ENCODE measurements at places on chromosomes 3 and 15.

DNA sequence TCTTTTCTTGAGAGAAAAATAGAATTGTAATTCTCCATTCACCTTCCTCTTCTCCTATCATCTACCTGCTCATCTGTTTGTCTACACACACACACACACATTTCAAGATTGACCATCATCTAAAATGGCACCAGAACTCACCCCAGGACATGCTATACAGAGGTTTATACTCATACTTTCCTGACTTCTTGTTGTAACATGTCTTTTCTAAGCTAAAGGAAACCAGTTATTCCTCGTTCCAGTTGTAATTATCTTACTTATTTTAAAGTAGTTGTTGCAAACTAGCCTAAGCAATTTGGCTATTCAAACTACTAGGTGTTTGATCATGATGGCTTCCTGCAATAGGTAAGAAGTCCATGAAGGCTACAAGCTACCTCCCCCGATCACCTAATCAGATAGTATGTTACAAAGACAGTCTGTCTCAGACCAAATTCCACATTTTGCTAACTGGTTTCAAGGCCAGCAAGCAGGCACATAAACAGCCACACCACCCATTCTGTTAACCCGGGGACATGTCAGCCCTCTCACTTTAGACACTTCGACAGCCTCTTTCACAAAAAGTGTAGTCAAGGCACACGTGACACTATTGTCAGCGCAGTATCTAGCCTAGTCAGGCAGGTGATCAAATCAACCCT is 189.7 kb downstream of the SHQ1 start:
- no peak for DNase-seq

DNA sequence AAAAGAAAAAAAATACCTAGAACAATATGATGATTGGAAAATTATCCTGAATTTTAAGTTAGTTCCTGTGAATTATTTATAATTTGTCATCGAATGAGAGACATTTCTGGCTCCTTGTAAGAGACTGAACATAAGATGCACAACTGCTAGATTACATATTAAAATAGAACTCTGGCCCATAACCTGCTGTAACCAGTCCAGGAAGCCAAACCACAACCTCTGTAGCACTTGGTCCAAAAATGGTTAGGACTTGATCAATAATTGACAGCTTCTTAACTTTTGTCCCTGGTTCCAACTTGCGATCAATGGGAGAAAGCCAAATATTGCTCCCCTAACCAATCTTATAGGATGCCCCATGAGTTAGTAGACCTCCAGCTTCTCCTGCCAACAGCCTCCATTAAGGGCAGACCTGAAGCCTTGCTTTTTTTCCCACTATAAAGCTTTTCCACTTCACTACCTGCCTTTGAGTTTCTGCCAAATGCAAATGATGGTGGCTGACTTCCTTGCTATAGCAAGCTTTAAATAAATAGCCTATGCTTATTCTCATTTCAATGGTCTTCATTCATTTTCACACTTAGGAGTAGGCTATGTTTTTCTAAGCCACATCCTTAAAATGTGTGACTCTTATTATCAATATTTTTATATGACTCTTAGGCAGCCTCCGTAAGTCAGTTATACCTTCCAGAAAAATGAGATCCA is 224.0 kb upstream of the ARHGEF26 start:
- no peak for DNase-seq

GRCh38 chr3:159731254-159731653 is 257.4 kb upstream of the IL12A start:
- no peak for DNase-seq

DNA sequence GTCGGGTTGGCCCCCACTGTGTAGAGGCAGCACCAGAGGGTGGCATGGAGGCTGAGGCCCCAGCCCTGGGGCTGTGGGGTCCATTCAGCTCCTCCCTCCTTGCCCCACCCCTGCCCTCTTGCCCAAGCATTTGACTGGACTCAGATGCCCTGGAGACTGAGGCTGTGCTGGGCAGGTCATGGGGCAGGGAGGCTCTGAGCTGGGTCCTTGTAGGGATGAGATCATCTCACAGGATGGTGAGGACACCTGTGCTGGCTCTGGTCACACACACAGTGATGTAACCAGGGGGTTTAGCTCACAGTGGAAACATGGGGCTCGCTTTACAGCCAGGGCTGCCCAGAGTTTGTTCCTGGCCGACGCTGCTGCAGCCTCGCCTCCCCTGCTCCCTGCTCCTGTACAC is 17.8 kb downstream of the ALPK3 start:
- no peak for DNase-seq

DNA sequence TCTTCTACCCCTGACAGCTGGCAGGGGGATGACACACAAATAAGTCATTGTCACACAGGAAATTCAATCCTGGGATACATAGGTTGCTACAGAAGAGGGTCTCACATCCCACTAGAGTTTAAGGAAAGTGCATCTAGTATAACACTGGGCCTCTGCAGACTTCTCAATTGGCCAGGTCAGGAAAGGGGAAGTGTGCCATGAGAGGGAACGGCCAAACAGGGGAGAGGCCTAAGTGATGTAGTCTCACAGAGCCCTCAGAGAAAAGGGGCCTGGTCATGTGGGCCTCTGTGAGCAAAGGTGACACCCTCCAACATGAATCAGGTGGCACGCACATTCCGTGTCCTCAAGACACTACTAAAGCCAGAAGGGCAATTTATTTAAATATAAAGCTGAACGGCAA is 11.2 kb downstream of the ZXDC start:
- DNase-seq, result no peak

DNA sequence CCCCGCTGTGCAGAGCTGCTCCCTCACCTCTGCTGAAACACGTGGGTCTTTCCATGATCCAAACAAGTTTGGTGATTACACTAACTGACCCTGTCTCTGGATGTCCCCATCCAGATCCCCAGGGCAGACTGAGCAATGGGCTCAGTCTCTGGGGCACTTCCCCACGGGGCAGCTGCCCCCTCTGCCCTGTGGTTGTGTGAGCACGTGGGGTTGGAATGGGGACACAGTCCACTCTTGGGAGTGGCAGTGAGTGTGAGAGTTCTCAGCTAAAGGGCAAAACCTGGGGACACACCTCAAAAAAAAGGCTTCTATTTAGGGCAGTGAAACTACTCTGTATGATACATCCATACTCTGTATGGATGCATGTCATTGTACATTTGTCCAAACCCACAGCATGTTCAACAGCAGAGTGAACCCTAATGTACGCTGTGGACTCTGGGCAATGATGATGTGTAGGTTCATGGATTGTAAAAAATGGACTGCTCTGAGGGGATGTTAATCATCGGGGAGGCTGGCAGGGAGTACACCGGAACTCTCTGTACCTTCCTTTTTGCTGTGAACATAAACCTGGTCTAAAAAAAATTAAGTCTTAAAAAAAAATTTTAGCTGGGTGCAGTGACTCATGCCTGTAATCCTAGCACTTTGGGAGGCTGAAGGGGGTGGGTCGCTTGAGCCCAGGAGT is 49.9 kb upstream of the BLM start:
- no peak for DNase-seq

DNA sequence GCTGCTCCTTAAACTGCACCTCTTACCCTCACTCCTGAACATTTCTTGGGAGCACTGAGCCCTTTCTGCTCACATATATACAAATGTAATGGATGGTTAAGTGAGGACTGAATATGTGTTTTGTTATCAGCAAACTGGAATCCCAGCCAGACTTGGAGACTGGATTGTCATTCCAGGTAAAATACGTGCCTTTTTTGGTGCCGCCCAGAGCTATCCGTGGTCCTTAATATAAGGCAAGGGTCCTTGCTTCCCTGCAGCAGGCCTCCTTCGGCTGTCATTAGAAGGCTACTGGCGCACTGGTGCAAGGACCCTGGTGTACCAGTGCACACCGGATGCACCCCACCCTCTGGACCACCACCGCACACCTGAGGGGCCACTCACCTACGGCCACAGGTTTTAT is 1.1 kb upstream of the GABRB3 start:
- DNase-seq, result no peak

DNA sequence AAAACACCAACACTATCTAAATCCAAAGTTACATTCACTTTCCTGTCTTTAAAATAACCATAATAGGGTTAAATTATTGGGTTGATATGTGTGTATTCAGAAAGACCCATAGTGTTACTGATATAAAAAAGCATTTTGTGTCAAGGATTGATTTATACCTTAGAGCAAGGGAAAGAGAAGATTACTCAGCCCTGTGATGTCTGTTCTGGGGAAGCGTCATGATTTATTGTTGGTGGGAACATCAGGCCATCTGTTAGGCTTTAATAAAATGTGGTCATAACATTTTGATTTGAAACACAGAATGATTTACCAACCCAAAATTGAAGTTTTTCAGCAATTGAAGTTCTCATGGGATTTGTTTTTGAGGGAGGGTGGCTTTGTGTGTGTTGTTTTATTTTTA is 33.2 kb downstream of the SIDT1 start:
- no peak for DNase-seq

GRCh38 chr15:81548365-81549130 is 174.5 kb upstream of the TMC3 start:
- no peak for DNase-seq

- DNase-seq, result no peak
Observed at GRCh38 chr3:14570864-14571263, 30.7 kb upstream of the GRIP2 start.

- no peak for DNase-seq
Observed at GRCh38 chr3:141881702-141882101, 5.3 kb downstream of the ATP1B3 start.

GRCh38 chr3:12323237-12323636 is 34.4 kb downstream of the PPARG start:
- DNase-seq, result no peak
